ENCODE measurements at places on chromosomes 1 and 21. TPM values are rescaled to one million over a fixed set of nuclear protein-coding genes. Genes with fewer than 3 reads are reported as not detected.

DNA sequence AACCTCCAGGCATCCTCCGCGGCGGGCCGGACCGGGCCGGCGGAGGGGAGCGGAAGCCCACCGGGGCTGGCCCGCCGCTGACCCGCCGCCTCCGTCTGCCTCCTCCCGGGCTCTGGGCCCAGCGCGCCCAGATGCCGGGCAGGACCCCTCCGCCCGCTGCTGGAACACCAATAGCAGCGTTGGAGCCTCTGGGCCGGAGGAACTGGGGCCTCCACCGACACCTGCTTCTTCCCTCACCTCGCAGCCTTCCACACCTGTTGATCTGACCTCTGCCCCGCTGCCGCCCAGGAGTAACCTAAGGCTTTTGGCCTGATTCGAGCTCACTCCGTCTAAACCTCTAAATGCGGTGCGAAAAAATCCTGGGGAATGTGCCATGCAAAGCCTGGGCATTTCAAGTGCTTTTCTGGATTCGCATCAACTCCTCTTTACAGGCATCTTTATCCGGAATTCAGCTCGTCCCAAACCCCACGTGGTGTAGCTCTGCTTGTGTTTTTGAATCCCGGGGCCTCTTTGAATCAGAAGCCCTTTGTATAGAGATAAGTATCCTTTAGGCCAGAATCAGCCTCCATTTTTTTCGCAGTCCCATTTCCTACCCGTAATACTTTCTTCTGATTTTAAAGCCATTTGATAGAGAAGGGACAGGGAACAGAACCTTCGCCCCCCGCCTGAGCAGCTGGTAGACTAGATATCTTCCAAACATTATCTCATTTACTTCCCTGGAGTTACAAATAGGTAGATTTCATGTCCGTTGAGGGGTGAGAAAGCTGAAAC is 680 bp upstream of the CNN3 start:
- no peak for DNase-seq

- no peak for DNase-seq
Measured at GRCh38 chr1:232471250-232471649, 158.7 kb downstream of the SIPA1L2 start.

DNA sequence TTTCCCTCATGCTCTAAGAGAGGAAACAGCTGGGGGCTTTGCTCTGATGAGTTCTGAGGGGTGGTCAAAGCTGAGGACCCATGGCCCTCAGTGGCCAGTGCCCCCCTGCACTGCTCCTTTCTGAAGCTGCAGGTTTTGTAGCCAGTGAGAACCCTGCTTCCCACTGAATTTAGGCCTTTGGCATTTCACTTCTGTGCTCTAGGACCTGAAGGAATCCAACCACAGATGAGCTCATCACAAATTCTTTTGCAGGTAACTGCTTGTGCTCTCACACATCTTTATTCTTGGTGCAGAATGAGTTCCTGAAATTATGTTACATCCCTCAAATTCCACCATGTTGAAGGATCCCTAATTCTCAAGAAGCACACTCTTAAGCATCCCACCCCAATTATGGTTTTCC is 248.7 kb upstream of the IRF2BP2 start:
- no peak for DNase-seq

CLCA1 gene
- total RNA-seq = not detected

ANGPTL1 gene
- total RNA-seq = 11.5 TPM

Measured in Right ventricle myocardium inferior (tissue), 1 donor.